NCI-H345 (cell line): ENCODE measurements at places on chromosomes 1 and 21.
A peak's percentile ranks its signal among the peaks of the same experiment; 100 is the strongest.

DNA sequence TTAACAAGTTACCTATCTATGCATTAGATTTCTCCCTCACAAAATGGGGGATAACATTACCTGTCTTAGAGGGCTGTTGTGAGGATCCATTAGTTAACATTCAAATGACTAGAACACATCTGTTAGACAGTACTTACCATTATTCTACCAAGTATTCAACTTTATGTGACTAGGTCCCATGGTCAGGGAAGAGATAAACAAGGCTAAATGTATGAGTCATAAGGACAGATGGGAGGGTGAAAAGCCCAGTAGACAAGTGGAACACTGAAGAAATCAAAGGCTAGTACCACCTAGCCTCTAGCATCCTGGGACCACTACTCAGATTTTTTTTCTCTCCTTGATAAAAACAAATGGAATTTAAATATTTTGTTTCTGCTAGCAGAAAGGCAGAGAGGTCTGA, 9.0 kb upstream of the VHLL start:
- no peak for DNase-seq

DNA sequence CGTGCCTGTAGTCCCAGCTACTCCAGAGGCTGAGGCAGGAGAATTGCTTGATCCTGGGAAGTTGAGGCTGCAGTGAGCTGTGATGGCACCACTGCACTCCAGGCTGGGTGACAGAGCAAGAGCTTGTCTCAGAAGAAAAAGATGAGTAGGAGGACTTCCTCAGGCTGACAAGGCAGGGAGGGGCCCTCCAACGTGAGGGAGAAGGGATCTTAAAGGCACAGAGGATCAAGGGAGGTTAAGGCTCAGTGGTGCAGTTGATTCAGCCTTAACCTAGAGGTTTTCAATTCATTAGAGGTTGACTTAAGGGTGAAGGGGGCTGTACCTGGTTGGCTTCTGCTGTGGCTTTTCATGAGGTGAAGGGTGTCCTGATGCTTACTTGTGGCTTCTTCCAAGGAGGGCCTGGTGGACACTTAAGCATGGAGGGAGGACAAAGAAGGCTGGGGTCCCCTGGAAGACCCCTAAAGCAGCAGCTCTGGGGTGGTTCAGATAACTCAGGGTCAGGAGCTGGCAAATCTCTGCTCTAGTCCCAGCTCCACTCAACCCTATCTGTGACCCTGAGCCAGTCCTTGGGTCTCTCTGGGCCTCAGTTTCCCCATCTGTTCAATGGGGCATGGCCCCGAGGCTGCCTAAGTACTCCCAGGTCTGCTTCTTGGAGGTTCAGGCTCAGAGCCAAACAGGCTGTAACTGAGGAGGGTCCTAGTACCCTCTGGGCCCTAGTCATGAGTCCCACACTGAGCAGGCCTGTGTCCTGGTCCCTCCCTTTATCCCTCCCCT, 6.3 kb downstream of the EXTL1 start:
- DNase-seq = no peak

DNA sequence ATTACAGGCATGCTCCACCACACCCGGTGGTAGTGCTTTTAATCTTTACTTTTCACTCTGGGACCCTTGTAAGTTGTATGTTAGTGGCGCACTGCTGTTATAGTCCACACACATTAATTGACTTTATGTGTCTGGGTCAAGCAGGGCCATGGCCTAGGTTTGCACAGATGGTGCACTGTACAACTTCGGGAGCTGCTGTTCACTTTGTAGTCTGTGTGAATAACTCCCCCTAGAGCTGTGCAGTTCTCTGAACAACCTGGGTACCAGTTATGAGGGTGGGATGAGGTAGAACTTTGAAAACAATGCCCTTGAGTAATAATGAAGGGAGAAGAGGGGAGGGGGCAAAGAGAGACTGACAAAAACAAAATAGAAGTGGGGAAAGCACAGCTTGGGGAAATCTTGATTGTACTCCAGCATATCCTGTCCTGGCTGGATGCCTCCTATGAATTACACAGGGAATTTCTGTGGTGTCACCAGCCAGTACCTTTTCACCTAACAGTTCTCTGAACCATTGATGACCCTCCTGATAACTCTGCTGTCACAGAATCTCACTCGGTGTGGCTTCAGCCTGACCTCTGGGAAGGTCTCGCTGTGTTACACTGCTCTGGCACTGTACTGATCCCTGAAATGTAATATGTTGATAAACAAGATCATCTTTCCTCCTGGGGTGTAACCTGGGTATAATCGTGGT, 2.2 kb downstream of the PTGFRN start:
- DNase-seq = no peak

GRCh38 chr1:1680031-1680911, 12.3 kb downstream of the SLC35E2B start:
- DNase-seq = no peak

- no peak for DNase-seq
Observed at GRCh38 chr1:53362851-53363642, 35.2 kb upstream of the LRP8 start.

GRCh38 chr1:21702780-21703179, 33.6 kb upstream of the RAP1GAP start:
- no peak for DNase-seq

DNA sequence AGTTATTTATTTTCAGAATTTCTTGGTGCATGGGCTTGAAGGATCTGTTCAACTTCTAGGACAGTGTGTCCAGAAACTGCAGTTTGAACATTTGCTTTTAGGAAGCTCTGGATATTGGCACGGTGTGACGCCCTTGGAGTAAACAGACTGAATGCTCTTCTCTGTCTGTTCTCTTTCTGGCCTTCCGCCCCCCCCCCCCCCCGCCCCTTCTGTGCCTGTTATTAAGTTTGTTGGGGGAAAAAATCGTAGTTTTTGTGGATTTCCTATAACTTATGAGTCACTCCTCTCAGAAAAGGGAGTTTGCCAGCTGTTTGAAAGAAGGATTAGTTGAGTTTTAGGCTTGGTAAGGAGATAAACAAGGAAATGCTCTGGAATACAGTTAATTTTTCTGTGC, 1.2 kb downstream of the KCTD3 start:
- peak; percentile 46 for DNase-seq
